Pancreas (tissue), 10 donors: ENCODE measurements at places on chromosomes 4 and X. TPM values are rescaled to one million over a fixed set of nuclear protein-coding genes. Genes with fewer than 3 reads are reported as not detected.

Gene ZNF630
- polyA plus RNA-seq, result 1.5 TPM

Gene RBM47
- 18.0 TPM for polyA plus RNA-seq

Gene CXCL1
- polyA plus RNA-seq, result 26.5 TPM

Gene PCYT1B
- 1.3 TPM for polyA plus RNA-seq

Gene PRDX4
- polyA plus RNA-seq, result 48.4 TPM

Gene HDAC8
- 21.6 TPM for polyA plus RNA-seq

Gene TCEAL5
- polyA plus RNA-seq, result 5.7 TPM

Gene GPRASP2
- polyA plus RNA-seq, result 4.2 TPM

Gene PFKFB1
- 1.4 TPM for polyA plus RNA-seq

Gene SMARCA1
- polyA plus RNA-seq, result 6.8 TPM

Gene SYP
- polyA plus RNA-seq, result 13.4 TPM

Gene MFAP3L
- polyA plus RNA-seq, result 1.3 TPM

Gene SLC16A2
- 4.3 TPM for polyA plus RNA-seq

Gene SPACA5
- not detected for polyA plus RNA-seq

Gene RAB41
- polyA plus RNA-seq, result not detected

Gene MMRN1
- polyA plus RNA-seq, result 2.7 TPM

Gene LUZP4
- polyA plus RNA-seq, result not detected

Gene MXRA5
- 0.59 TPM for polyA plus RNA-seq

Gene AREG
- 0.82 TPM for polyA plus RNA-seq

Gene DMD
- polyA plus RNA-seq, result 9.1 TPM

Gene TRAM1L1
- 5.0 TPM for polyA plus RNA-seq

Gene ASMT
- polyA plus RNA-seq, result 1.2 TPM

Gene USP26
- not detected for polyA plus RNA-seq

Gene SLC25A31
- polyA plus RNA-seq, result not detected

Gene ZNF157
- polyA plus RNA-seq, result 0.14 TPM

Gene PAGE5
- not detected for polyA plus RNA-seq

Gene MAGEA12
- not detected for polyA plus RNA-seq

Gene ETFDH
- 14.7 TPM for polyA plus RNA-seq

Gene FGFR3
- 300 TPM for polyA plus RNA-seq

Gene RIBC1
- polyA plus RNA-seq, result 2.2 TPM

Gene ARMCX2
- polyA plus RNA-seq, result 12.8 TPM

Gene GABRG1
- not detected for polyA plus RNA-seq

Gene CORIN
- polyA plus RNA-seq, result not detected

Gene FAM47A
- not detected for polyA plus RNA-seq

Gene TCEAL6
- 0.49 TPM for polyA plus RNA-seq

Gene FAM236D
- polyA plus RNA-seq, result not detected

Gene GLRA3
- polyA plus RNA-seq, result 0.04 TPM

Gene PABPC5
- polyA plus RNA-seq, result 0.49 TPM

Gene NUDT11
- polyA plus RNA-seq, result 1.4 TPM
